Pancreas (tissue), 10 donors: ENCODE measurements at places on chromosomes 13 and 19. TPM values are rescaled to one million over a fixed set of nuclear protein-coding genes. Genes with fewer than 3 reads are reported as not detected.
A peak's percentile ranks its signal among the peaks of the same experiment; 100 is the strongest.

- DNase-seq: no peak
These were observed 37.7 kb upstream of the DCUN1D2 start for GRCh38 chr13:113528101-113528812.

Gene CEP89
- polyA plus RNA-seq: 8.2 TPM

GRCh38 chr13:92991692-92992091 lies 234.9 kb upstream of the GPC6 start:
- no peak for DNase-seq

GRCh38 chr19:46508206-46508605 lies 12.5 kb upstream of the PNMA8B start:
- no peak for DNase-seq

Gene CYTH2
- 54.2 TPM for polyA plus RNA-seq

DNA sequence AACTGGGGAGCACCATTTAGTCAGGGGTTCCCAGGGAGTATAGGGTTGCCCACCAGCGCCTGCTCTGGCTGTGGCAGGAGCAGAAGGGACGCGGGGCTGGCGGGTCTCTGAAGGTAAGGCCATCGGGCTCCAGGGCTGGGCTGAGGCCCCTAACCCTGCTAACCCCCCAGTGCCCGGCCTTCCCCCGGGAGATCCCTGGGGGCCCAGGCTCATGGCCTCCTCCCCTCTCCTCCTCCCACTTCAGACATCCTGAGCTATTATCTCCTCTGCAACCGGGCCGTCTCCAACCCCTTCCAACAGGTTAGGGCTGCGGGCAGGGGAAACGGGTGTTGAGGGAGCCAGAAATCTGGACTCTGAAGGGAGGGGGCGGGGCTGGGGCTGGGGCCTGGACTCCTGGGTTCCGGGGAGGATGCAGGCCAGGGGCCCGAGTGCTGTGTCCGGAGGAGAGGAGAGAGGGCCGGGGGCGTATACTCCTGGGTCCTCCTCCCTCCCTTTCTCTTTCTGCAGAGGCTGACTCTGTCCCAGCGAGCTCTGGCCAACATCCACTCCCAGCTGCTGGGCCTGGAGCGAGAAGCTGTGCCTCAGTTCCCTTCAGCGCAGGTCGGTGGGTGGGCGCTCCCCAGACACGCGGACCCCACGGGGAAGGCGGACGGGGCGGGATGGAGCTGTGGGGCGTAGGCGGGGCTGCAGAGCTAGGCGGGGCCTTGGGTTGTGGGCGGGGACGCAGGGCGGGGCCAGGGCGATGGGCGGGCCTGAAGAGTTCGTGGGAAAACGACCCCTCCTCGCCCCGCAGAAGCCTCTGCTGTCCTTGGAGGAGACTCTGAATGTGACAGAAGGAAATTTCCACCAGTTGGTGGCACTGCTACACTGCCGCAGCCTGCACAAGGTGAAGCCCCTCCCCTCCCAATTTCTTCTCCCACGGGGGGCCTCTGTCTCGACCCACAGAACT lies 15.3 kb downstream of the TTYH1 start:
- peak; percentile 83 for DNase-seq

DNA sequence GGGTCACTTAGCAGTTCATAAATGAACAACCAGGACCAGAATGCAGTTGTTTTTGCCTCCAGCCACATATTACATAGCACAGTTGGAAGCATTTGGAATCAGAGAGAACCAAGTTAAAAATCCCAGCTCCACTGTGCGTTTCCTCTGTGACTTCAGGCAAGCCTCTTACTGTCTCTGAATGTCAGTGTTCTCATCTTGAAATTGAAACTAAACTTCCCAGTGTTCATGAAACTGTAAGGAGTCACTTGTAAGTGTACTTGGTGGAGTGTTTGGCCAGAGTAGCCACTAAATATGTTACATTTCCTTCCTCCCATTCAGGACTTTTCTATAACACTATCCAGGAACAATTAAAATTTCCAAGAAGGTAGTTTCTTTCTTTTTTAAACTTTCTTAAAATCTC lies 276.8 kb downstream of the KCNRG start:
- DNase-seq: no peak
